ENCODE measurements at places on chromosomes 3 and 15.

DNA sequence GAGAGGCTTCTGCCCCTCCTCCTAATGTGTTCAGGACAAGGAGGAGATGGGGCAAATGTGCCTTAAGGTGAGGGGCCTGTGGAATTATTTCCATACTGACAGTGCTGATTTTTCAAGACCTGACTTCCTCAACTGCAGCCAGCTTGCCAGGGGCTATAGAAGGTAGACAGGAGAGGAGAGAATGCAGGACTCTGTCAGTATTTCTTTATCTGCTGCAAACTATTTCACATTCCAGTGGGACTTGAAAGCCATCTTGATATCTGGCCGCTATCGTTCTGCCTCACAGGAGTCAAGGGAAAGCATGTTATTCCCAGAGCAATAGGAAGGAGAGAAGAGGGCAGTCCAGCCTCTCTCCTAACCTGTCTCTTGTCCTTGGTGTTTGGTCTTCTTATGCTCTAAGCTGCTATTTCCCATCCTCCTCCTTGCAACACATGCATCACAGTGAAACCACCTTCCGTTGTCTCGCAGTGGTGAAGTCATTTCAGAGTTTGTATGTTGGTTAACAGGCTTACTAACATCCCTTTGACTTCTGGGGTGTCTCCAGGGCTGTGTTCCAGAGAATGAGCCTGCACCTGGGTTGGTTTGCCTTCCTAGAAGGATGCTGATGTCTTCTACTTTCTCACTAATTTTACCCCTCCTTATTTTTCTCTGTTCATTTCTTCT is 95.1 kb upstream of the MRPS22 start:
- ATAC-seq: no peak

DNA sequence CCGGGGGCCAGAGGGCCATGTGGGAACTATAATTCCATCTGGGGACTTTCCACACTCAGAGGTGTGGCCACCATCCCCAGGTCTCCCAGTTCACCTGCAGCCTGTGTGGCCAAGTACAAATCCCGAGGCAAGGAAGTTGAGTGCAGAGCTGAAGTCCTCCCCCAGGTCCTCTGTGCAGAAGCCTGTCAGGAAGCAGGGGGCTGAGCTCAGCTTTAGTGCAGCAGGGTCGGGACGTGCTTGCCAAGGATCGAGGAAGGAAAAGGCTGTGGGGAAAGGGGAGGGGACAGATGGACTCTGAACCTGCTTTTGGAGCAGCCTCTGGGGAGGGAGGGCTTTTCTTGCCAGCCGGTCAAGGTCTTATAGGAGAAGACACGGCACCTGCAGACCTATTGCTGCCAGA is 67.7 kb downstream of the CHRNA7 start:
- ATAC-seq: no peak

GRCh38 chr3:171116365-171116764 is 89.8 kb upstream of the SLC2A2 start:
- no peak for ATAC-seq

- no peak for ATAC-seq
These were observed 79.4 kb upstream of the CADPS start for GRCh38 chr3:62954580-62954979.

- ATAC-seq: peak; percentile 64
These were observed 114.8 kb downstream of the WDR76 start for GRCh38 chr15:43941555-43941954.

- ATAC-seq: no peak
These were observed 281.3 kb upstream of the TTC14 start for GRCh38 chr3:180320631-180321030.

DNA sequence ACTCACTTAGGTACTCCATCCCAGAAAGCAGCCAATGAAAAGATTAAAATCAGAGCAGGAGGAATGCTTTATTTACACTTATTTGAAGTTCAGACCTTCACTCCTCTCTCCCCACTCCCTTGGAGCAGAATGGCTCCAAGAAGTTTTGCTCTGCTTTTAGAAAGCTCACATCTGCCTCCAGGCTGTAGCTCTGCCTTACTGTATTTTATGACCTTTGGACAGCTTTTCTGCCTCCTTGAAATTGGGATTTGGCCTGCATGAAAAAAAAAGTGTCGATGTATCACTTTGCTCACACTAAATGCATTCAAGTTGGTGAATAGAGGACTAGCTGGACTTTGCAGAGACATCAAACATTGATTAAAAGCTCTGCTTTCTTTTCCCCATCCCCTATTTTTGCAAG is 95.3 kb downstream of the SLC9A9 start:
- no peak for ATAC-seq

Measured in stimulated activated memory B cell treated with anti-CD40 and anti-IgM and Interleukin-4, amounts not matched to agents 10 μg/mL and 1 μg/mL and 100 μg/mL, for 72 hours (primary cell).